ENCODE measurements at places on chromosomes 7 and 10.

DNA sequence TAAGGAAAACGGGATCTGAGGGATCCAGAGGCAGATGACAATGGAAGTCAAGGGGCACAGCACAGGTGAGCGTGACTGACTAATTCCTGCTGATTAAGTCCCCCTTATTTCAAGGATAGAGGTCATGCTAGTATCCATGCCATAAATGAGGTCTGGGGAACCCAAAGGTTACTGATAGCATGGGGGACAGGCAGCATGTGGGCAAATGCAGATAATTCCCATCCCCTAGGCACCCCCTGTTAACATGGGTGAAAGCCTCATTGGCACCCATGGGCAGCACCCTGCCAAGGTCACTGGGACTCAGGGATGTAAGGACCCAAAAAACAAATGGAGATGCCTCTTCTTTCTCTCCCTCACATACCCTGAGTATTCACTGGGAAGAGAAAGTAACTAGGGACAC lies 139.7 kb downstream of the WDR11 start:
- no peak for DNase-seq

DNA sequence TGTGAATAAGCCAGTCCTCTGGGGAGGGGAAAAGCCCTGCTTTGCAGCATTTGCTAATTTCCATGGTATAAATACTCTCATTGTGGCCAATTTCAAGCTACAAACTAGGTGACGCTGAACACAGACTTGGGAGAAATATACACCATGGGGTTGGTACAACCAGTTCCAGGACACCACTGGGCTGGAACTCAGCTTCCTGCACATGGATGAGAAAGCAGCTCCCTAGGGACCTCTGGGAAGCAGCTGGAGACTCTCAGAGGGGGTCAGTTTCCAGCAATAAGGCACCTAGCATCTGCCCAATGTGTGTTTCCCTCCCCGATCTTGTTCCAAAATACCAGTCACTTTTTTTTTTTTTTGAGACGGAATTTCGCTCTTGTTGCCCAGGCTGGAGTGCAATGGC lies 56.8 kb upstream of the WDR11 start:
- no peak for DNase-seq

DNA sequence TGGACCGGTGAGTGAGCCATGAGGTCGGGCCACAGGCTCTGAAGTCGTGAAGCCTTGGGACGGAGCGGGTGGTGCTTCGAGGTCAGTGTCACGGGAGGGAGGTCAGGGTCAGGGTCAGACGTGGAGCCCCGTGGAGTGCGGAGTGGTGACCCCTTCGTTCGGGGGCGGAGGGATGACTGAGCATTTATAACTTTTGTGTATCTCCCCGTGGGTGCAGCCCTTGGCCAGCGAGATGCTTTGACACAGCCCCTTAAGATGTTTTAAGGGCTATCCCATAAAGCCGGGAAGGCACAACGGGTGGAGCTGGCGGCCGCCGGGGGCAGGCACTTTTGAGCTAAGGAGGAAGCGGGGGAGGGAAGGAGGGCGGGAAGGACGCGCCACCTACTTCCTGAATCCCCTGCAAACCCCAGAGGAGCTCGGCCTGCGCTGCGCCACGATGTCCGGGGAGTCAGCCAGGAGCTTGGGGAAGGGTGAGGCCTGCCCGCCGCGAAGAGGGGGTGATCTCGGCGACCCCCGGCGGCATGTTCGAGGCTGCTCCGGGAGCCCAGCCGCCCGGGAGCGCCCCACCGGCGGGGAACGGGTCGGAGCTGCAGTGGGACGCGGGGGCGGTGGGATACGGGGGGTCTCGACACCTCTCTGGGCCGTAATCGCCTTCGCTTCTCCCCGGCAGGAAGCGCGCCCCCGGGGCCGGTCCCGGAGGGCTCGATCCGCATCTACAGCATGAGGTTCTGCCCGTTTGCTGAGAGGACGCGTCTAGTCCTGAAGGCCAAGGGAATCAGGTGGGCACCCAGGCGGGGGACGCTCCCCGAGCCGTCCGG lies at the start of gene GSTO1:
GSTO1 (plus strand) TSS at position 400 of the 818 bp plus-strand sequence; CDS start at position 437, 37 bp downstream.
- DNase-seq = peak; percentile 64

- no peak for DNase-seq
Observed at GRCh38 chr7:70736715-70737460, 395.1 kb upstream of the GALNT17 start.

- no peak for DNase-seq
Observed at GRCh38 chr10:125123476-125124114, 36.8 kb downstream of the CTBP2 start.

- no peak for DNase-seq
Observed at GRCh38 chr7:151813445-151813844, 63.5 kb downstream of the PRKAG2 start.

- no peak for DNase-seq
Observed at GRCh38 chr10:13775786-13776775, 189.3 kb downstream of the PRPF18 start.

DNA sequence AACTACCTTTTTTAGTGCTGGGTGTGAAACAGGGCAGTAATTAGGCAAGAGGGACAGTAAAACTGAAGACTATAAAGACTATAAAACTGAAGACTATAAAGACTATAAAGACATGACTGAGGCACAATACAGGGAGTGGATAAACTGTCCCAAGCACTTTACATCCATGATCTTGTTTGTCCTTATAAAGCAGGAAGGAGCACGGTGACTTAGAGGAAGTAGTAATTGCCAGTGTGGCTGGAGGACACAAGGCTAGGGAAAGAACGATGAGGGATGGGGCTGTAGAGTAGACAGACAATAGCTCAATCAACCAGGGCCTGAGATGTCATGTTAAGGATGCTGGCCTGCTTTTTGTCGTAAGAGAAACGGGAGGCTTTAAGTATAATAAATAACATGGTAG lies 26.0 kb downstream of the DNAJC12 start:
- DNase-seq = no peak

- DNase-seq = no peak
Observed at GRCh38 chr10:50347394-50347802, 96.1 kb upstream of the ASAH2 start.

DNA sequence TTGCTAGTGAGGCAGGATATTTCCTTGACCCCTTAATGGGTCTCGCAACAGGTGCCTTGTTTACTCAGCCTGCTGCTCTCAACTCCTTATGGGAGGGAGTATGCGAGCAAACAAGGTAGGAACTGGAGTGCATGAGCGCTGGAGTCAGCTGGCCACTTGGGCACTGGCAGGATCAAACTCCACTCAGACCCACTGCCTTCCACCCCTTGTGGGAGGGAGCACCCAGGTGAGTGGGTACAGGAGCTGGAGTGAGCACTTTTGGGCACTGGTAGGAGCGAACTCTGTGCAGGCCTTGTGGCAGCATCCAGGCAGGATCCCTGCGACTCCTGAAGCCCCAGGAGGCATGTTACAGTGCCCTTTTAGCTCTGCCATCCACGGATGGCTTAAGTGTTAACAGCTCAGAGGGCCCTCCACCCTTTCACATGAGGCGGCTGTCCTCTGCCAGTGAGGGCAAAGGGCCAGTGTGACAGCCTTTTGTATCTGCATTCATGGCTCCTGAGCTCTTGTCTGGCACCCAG lies 123.2 kb downstream of the ST7 start:
- DNase-seq = no peak

DNA sequence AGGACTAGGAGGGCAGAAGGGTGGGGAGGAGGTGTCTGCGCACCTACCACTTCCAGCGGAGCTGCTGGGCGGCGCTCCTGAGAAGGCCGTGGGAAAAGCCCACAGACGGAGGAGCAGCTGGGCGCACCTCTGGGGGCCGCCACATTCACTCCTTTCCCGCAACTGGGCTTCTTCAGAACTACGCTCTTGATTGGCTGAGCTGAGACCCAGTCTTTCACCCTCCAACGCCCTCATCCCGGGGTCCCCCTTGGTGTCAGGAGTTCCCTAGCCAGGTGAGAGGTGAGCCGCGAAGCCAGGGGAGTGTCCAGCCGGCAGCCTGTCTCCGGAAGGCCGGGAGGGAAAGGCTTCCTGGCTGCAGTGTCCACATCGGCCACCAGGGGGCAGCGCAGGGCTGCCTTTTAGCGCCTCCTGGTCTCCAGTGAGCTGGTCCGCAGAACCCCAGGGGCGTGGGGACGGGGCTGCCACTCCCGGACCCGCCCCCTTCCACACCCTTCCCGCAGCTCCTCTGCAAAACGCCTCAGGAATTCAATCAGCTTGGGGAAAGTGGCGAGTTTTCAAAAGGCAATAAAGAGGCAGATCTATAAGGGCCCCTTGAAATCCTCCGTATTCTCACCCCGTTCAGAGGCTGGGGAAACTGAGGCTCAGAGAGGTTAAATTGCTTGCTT lies 98.8 kb downstream of the CHST15 start:
- peak; percentile 67 for DNase-seq

- no peak for DNase-seq
Observed at GRCh38 chr7:123230147-123230546, 30.4 kb upstream of the SLC13A1 start.

- DNase-seq = no peak
Observed at GRCh38 chr10:132945125-132945893, 2.9 kb upstream of the CFAP46 start.

DNA sequence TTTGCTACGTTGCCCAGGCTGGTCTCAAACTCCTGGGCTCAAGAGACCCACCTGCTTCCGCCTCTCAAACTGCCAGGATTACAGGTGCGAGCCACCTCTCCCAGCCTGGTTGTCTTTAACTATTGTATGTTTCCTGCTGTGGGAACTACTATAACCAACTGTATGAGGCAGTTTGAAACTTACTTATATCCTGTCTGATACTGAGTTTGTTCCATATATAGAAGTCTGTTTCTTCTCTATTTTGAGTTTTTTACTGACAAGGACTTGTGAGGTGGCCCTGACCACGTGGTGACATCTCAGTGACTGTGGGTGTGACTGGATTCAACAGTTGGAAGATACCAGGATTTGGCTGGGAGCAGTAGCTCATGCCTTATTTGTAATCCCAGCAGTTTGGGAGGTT lies 14.2 kb downstream of the FBH1 start:
- no peak for DNase-seq

DNA sequence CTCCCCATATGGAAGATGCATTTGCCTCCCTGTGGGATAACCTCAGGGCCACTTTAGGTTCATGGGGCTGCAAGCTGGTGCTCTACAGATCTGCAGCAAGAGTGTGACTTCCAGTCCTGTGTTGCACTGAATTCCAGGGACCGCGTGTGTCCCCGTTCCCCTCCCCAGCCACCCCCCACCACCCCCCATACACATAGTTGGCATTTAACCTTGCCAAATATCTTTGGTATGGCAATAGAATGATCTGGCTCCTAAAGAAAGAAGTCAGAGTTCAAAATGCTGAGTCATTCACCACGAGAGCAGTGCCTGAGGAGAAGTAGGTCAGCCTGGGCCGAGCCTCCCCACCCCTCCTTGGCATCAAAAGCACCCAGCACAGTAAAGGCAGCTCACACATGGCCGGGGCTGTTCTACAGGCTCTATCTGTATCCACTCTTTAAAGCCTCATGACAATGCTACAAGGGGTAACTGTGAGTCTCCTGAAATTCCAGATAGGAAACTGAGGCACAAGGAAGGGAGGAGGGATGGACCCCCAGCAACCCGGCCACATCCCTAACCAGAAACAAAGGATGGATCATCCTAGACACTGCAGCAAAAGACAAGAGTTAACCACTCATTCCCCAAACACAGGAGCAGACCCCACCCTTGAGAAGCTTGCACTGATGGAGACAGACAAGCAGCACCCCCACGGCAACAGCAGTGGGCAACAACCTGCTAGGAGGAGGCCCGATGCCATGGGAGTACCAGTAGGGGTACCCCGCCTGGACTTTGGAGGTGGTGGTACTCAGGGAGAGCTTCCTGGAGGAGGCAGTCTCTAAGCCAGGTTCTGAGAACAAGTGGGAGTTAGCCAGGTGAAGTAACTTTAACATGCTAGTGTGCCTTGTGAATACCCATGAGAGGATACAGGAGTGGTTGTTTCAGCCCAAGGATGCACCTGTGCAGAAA lies 70.3 kb upstream of the NANOS1 start:
- peak; percentile 86 for DNase-seq

- peak; percentile 33 for DNase-seq
Observed at GRCh38 chr7:159147687-159148086, 3.0 kb upstream of the VIPR2 start.

- DNase-seq = no peak
Observed at GRCh38 chr7:56026538-56026937, 24.7 kb downstream of the PSPH start.

GRCh38 chr10:123212063-123212462 lies 57.9 kb downstream of the BUB3 start:
- no peak for DNase-seq

DNA sequence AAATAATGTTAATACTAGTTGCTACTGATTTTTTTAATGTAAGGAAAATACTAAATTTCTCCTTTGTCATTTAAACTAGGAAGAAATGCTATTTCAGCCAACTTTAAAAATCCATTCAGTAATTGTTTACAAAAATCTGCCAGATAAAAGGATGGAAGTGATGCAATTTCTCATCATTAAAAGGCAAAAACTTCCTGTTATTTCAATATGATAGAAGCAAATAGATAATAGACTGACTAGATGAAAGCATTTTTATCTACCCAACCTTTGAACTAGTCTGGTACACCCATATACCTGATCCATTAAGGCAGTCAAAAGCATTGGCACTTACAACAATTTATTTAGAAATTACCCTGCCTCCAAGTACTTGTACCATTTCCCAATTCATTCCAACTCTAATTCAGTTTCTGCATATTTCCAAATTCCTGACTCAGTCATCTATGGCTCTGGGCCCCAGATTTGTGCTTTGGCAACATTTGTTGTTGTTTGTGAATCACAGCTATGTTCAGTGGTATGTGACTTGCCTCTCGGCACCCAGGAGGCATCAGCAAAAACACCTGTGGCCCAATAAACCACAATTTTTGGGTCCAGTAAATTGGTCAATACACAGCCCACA lies 482.6 kb upstream of the SEMA3A start:
- DNase-seq = no peak

- DNase-seq = no peak
Observed at GRCh38 chr10:118374404-118374803, 32.3 kb upstream of the FAM204A start.
